AG20443 (cell line): ENCODE measurements at places on chromosomes 5 and 9.
A peak's percentile ranks its signal among the peaks of the same experiment; 100 is the strongest.

- DNase-seq: no peak
Observed at GRCh38 chr5:161299053-161299452, 247.5 kb downstream of the GABRB2 start.

DNA sequence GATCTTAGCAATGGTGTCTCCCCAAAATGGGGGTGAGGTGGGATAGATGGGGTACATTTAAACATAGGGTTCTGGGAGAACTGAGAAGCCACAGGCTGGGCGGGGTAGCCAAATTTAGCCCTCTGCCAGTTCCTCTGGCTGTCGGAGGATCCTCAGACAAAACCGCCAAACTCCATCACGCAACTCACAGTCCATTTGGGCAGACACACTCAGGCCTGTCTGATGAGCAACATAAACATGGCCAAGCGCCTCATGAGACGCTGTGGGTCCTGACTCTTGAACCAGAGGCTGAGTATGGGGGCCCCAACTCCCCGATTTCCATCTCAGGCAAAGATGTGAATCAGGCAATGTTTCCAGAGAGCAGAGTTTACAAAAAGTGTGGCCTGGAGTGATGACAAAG, 162.3 kb downstream of the FGF18 start:
- DNase-seq: no peak

DNA sequence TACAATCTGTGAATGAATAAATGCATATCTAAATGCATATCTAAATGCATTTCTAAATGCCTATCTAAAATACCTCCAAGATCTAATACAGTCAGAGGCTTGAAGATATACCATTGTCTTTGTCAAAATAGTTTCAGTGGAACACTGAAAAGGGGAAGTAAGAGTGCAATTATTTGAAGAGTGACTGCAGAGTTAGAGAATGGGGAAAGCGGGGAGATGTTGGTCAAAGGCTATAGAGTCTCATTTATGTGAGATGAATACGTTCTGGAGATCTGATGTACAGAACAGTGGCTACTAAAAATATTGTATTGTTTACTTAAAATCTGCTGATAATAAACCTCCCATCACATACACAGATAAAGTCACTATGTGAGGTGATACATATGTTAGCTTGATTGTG, 1126.2 kb upstream of the CDH9 start:
- no peak for DNase-seq

DNA sequence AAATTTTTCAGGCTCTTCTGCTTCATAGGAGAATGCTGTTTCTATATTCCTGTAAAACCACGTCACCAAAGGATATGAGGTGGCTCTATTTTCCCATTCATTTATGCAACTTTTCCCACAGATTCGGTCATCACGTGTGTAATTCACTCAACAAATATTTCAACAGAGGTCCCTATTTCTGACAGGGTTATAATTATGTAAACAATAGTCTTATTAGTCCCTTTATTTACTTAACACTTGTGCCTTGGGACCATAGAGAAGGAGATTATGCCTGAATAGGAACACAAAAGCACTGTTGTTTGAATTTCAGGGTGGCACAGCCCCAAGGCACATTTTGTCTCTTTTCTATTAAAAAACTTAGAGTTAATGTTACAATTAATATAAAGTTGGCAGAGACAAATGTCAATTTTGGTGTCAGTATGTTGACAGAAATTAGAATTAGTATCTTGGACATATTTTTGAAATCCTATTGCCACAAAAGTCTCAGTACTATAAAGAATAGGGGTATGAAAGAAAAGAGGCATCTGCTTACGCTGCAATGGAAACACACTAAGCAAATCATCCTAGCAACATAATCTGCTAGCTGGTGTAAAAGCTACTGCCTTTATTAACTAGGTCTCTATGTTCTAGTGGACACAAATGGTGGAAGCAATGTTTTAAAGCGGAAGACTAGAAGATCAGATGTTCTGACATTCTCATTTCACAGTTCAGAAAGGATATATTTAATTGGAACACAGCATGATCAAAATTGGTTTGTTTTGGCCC, 229.1 kb upstream of the TBCA start:
- no peak for DNase-seq

GRCh38 chr5:73625944-73626811, at the start of gene ARHGEF28:
Gene ARHGEF28 (plus strand): TSS chr5:73626196. CDS start chr5:73684852, 58,656 bp downstream.
- peak; percentile 93 for DNase-seq

- no peak for DNase-seq
Observed at GRCh38 chr5:143141652-143142051, 261.8 kb downstream of the NR3C1 start.

DNA sequence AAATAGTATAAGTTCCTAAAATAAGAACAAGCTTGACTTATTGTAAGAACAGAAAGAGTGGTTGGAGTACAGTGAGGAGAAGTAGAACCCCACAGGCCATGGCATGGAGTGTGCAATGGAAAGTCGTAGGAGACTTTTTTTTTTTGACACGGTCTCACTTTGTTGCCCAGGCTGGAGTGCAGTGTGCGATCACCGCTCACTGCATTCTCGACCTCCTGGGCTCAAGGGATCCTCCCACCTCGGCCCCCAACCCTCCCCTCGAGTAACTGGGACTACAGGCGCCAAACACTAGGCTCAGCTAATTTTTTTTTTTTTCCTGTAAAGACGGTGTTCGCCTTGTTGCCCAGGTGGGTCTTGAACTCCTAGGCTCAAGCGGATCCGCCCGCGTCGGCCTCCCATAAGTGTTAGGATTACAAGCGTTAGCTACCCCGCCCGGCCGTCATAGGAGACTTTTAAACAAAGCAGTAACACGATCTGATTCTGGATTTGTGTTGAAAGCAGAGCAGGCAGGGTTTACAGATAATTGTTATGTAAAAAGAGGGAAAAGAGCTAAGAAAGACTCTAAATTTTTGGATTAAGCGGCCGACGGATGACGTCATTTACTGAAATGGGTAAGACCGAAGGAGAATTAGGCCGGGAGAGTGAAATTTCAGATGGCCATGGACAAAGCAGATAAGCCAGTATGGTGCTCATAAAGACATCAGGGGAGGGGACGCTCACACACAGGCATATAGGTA, 752 bp downstream of the TSTD2 start:
- DNase-seq: no peak

DNA sequence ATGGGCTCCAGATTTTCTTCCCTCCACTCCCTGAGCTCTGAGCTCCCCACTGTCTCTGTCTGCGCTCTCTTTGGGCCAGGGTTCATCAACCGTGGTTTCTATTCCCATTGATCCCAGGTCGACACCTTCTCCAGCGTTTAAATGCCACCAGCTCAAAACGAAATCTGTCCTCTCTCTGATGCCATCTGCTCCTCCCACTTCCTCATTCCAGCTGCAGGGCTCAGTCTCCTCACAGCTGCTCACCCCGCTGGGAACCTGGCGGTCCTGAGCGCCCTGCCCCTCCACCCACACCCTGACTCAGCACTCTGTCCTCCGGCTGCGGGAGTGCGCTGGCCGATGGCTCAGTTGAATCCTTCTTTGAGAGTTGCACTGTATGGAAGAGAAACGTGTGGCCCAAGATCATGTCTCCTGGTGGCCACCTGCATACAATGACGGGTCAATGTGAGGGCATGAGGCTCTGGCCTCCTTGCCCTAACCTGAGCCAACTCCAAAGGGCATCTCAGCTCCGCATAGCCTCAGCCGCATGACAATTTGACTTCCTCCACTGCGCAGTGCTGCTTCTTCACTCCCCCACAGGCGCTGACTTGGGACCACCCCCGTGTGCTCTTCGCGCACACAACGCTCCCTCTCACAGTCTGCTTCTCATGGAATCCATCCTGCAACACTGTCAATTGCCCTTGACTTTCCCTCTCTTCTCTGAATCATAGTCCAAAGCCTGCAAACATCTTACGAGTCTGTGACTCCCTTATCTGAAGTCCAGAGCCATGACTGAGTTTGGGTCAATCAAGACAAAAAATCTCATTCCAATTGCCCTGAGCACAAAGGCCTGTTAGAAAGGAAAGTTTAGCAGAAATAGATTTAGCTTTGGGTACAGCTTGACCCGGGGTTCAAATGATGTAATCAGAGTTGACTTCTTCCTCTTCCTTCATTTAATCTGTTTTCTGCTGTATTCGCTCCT, 82.4 kb downstream of the PTCH1 start:
- DNase-seq: no peak

DNA sequence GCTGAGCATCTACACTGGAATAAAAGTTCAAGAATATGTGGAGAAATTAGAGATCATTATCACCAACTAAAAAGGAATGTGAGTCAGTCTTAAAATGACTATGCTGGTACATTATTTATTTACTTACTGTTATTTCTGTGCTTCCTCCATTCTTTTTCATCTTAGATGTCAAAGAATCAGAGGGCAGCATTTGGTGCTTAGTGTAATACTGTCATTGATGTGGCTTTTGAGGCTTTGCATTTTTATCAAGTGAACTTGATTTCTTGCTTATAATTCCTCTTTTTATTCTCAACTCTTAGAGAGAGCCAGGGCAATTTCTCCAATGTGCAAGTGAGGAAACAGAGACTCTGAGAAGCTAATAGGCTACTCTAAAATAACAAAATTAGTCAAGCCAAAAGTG, 163.7 kb upstream of the TRPC7 start:
- DNase-seq: no peak

- no peak for DNase-seq
Observed at GRCh38 chr9:38389313-38389712, 3.2 kb upstream of the ALDH1B1 start.

GRCh38 chr5:94693043-94693822, 74.8 kb downstream of the SLF1 start:
- peak; percentile 42 for DNase-seq

DNA sequence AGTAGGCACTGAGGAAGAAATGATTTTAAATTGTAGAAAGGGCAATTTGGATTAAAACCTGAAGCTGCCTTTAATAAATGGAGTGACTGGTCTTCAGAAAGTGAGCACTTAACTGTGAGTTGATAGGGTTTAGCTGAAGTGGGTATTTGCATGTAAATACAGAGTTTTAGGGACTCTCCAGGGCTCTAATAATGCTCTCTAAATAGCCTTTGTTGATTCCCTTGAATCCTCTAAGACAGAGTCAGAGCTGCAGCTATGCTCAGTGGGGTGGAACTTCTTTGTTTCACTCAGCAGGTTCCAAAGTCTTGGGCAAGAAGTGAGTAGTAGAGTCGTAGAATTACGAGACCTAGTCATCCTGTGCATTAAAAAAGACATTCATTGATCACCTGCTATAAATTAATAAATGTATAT, 21.4 kb downstream of the GLRA1 start:
- DNase-seq: no peak

- no peak for DNase-seq
Observed at GRCh38 chr9:79742110-79742721, 170.5 kb downstream of the TLE4 start.

GRCh38 chr9:137520614-137521404, 29.4 kb downstream of the PNPLA7 start:
- DNase-seq: no peak

- peak; percentile 68 for DNase-seq
Observed at GRCh38 chr5:141512390-141512910, 23.6 kb downstream of the PCDHGC5 start.

- DNase-seq: no peak
Observed at GRCh38 chr5:75668445-75668844, 48.8 kb downstream of the POC5 start.

DNA sequence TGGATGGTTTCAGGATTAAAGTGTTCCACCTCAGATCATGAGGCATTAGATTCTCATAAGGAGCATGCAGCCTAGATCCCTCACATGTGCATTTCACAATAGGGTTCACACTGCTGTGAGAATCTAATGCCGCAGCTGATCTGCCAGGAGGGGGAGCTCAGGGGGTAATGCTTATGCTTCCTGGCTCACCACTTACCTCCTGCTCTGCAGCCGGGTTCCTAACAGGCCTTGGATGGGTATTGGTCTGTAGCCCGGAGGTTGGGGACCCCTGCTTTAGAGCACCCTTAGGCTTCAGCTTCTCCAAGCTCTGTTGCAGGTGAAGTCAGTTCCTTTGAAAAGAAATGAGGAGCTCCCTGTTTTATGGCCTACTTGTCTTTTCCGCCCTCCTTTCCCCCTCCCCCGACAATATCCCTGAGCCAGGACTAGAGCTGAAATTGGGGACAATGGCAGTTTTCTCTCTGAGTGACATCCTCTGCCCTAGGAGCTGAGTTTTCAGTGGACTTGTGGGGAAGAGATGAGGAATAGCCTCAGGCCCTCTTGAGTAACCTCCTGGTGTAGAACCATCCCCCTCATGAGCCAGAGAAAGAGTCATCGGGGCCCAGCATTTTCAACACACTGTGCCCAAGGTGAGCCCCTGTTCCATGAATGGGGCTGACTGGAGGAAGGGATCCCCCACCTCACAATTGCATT, 16.2 kb upstream of the MAT2B start:
- peak; percentile 11 for DNase-seq

GRCh38 chr9:85151162-85151561, 481.6 kb downstream of the NTRK2 start:
- no peak for DNase-seq

- no peak for DNase-seq
Observed at GRCh38 chr9:129406278-129407225, 214.3 kb downstream of the C9orf50 start.

- DNase-seq: peak; percentile 55
Observed at GRCh38 chr9:130157079-130157478, 15.1 kb upstream of the NCS1 start.

DNA sequence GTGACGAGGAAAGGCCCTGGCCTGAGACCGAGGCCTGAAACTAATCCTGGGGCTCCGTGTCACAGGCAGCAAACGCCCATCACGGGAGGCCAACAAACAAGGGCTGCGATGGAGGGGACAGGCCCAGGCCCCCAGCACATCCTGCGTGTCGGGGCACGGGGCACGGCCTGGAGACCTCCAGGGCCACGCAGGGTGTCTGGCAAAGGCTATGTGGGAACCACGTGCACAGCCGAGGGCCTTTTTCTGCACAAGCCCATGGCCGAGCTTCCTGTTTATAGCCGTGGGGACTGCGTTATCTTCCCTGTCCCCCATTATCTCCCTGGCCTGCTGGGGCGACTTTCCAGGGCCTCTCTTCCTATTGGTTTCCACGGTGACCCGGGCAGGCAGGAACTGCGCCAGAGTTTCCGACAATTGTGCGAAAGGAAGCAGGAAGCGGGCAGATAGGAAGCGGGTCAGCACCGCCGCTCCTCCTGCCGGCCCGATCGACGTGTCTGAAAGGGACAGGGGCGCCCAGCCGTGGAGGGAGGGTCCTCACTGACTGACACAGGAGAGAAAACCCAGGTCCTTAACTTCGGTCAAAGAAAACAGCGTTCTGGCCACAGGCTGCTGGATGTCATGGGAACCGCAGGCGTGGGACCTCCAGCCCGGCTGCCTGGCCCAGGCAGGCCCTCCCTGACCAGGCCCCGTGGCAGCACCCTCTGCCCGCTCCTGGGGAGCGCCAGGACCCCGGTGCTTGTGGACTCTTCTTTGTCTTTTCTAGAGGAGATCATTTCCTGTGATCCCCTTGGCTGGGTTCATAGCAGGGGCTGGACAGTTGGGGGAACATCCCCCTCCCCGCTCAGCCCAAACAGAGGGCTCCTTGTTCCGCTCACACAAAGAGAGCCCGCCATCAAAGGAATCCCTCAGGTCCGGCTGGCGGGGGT, 29.1 kb upstream of the SEC16A start:
- no peak for DNase-seq

- no peak for DNase-seq
Observed at GRCh38 chr5:124689653-124690052, 56.8 kb downstream of the ZNF608 start.

- no peak for DNase-seq
Observed at GRCh38 chr5:75108931-75109596, 56.7 kb upstream of the GCNT4 start.
